Skin of body (tissue), 3 donors: ENCODE measurements at places on chromosomes 5 and 9. TPM values are rescaled to one million over a fixed set of nuclear protein-coding genes. Genes with fewer than 3 reads are reported as not detected.

DNA sequence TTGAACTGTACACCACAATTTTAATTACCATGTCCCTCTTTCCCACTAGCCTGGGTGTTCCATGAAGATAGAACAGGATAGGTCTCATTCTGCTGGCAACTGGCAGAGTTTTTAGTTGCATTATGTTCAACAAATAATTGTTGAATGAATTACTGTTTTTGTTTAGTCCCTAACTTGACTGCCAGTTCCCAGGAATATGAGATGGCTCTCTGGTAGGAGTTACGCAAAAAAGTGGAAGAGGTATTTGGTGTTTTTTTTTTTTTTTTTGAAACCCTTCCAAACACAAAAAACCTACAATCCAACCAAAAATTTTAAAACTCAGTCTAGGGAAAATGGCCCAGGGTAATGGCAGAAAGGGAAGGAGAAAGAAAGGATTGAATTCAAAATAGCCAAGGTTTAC lies 153.6 kb downstream of the GNAQ start:
- DNase-seq, result no peak

DNA sequence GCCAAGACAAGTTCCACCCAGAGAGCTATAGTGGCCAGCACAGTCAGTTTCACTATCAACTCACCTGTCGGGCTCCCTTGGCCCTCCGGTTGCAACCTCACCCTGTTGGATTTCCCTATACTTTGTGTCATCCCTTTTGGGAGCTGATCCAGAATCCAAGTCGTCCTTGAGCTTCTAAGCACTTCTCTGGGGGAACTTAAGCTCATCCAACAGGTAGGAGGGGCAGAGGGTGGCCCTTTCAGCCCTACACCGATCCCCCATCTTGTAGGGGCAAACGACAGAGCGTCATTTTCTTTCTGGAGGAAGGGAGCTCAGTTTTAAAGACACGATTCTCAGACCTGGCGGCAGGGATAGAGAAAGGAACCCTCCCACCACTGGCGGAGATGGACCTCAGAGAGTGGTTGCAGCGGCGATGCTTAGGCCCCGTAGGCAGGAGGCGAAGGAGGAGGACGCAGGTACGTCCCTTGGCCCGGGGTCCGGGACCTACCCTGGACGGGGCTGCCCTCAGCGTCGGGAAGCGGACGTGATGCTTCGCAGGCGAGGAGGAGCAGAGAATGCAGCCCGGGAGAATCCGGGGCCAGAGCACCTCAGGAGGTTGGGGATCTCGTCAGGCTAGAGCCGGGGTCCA lies 519 bp downstream of the ZER1 start:
- no peak for DNase-seq

- DNase-seq, result no peak
Observed at GRCh38 chr9:123495731-123496130, 139.7 kb downstream of the CRB2 start.

EMB gene
- 19.6 TPM for total RNA-seq

DNA sequence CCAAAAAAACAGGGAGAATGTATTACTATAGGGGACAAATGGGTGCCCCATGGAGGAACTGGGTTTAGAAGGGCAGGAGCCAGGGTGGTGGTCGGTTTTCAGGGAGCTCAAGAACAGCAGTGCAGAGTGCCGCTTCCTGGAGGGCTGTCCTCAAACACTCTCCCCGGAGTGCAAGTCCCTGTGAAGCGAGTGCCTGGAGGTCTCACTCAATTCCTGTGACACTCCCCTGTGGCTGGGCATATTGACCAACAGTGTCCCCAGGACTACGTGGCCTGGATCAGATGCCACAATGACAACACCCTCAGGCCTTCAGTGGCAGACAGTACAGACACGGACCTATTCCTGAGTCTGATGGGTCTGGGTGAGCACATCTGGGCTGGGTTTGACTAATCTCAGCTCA lies 412.1 kb upstream of the IRX2 start:
- DNase-seq, result no peak

DNA sequence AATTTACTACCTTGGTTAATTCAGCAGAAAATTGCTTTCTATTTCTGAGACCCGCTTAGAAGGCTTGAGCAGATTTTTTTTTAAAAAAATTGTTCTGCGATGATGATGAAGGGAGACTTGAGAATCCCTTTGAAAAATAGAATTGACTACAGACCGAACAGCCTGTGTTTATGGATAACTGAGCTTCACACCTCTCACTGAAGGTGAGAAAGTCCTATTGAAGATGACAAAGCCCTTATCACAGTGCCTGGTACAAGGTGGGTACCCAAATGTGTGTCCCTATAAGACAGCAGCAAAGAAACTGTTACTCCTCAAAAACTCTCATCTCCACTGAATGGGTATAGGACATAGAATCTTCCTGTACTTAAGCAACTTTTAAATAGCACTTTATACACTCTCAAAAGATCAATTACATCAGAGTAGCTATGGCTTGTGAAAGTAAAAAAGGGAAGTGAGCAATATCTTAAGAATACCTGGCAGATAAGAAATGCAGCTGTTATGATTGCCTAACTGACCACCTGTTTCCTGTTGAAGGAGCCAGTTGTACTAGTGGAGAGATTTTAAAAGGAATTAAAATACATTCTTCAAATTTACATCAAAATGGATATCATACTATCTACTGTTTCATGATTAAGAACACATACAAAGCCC lies 419.7 kb downstream of the CHSY3 start:
- DNase-seq, result no peak

TRMO gene
- 10.6 TPM for total RNA-seq

DNA sequence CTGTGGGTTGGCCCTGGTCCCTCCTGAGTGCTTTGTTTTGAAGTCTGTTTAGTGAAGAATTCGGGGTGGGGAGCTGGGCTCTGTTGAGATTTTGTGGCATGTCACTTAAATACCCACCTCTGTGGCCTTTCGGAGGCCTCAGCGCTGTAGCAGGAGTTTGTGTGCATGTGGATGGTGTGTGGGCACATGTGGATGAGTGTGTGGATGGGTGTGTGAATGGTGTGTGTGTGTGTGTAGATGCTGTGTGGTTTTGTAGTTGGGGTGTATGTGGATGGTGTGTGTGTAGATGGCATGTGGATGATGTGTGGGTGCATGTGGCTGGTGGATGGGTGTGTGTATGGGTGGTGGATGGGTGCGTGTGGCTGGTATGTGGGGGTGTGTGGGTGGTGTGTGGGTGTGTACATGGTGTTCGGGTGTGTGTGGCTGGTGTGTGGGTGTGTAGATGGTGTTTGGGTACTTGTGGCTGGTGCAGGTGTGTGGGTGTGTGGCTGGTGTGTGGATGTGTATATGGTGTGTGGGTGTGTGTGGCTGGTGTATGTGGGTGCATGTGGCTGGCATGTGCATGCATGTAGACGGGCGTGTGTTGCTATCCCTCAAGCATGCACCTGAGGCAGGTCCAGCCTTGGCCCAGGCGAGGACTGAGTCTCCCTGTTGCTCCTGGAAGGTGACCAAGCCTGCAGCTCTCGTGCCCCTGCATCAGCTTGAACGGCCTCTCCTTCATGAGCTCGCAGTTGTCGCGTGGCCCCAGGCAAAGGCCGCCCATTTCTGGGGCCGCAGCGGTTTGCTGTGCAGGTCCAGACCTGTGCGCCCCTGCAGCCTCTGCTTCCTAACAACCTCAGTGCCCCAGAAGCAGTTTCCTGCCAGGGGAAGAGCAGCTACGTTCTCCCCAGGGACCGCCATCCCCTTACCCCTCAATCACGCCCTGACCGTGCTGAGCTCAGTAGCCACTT lies 54.0 kb upstream of the FCN2 start:
- no peak for DNase-seq

HRH2 gene
- 1.5 TPM for total RNA-seq

- DNase-seq, result no peak
Observed at GRCh38 chr5:44568519-44568918, 179.3 kb upstream of the FGF10 start.

DMRT2 gene
- 11.8 TPM for total RNA-seq

DNA sequence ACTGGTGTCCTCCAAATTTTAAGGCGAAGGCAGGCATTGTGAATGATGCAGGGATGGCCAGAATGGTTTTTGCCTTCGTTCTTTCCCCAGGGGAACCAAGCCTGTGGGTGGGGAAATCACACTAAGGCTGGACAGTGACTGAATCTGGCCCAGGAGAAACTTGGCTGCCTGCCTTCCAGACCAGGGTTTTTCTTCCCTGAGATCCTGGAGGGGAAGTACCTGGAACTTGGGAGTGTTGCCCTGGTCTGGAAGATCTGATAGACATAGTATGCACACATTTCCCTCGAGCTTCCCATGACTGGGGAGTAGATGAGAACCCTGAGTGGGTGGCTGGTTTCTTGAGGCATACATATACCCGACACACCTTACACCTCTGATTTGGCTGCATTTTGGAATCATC lies 664 bp upstream of the IL11RA start:
- no peak for DNase-seq

GRCh38 chr9:108746864-108747263 lies 108.9 kb downstream of the ACTL7B start:
- DNase-seq, result no peak

DNA sequence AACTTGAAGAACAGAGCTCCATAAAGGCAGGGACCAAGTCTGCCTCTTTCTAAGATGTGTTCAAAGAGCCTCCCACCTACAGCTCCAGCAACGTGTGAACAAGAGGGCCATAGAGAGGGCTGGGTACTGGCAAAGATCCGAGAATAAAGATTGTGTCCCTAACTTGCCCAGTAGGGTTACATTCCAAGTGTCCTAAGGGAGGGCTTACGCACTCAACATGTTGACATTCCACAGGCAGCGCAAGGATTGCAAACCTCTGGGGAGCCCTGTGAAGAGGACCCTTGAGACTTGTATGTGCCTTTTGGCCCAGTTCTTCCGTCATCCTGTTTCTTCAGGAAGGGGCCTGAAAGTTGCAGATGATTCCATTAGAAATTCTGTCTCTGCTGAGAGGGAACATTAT lies 48.2 kb upstream of the ENTREP1 start:
- no peak for DNase-seq

DOK3 gene
- 3.8 TPM for total RNA-seq

GLRA1 gene
- total RNA-seq, result not detected

- no peak for DNase-seq
Observed at GRCh38 chr5:156420665-156421064, 93.7 kb downstream of the SGCD start.

DNA sequence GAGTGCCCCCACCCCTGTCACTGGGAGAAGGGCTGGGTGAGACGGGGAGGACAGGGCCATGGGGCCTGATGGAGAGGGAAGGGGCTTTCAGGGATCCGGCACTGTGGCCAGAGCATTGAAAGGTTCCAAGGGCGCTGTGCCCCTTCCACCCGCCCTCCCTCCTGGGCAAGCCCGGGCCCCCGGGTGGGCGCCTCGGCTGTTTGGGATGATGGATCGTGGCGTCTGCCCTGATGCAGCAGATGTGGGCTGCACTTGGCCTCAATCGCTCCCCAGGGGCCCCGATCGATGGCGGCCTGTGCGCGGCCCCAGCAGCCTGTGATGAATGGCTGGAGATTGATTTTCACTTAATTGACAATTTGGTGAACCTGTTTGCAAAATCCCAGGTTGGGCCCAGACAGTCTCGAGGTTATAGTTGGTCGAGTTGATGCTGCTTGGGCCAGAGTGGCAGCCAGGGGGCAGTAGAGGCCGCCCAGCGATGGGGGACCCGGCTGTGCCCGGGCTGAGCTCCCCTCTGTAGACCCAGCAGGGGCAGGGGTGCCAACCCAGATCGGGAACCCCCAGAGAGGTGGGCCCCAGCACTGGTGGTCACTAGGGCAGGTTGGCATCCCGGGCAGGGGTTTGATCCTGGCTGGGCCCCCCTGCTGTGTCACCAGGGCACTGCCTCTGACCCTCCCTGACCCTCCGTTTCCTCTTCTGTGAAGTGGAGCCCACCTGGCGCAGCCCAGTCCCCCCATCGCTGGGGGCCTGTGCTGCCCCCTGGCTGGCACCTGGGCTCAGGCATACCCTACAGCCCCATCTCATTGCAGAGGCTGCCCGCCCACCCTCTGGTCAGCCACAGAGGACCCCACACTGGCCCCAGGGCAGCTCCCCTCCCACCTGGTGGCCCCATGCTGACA lies 34.7 kb downstream of the LHX3 start:
- DNase-seq, result no peak

GPR151 gene
- not detected for total RNA-seq

DNA sequence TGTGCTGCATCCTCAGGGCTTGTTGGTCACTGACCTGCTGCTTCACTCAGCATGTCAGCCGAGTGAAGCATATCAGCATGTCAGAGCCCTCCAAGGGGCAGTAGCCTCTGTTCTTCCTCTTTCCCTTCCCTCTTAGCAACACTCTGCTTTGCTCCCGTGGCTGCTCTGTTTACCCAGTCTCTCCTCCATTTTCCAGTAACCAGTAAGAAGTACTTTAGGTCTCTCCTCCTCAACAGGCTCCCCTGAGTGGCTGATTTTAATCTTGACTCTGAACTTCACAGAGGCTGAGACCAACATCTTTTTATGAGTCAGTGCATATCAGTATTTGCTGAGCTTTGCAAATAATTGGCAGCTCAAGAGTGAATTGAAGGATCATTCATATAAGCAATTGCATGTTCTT lies 18.6 kb upstream of the ADRB2 start:
- no peak for DNase-seq

DNA sequence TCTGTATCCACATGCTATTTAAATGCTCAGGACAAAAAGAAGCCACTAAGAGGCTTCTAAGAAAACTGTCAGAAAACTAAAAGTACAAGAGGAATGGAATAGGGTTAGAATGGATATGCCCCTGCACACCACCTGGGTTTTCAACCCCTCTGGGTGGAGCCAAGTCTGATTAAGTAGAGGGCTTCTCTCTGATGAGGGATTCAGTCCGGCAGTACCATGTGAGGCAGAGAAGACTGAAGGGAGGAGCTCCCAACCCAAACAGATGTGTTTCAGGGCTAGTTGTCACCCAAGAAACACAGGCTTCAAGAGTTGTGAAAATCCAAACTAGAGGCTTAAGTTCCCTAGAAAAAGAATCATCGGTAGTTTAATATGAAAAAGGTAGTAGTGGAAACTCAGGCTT lies 12.5 kb downstream of the NREP start:
- peak; percentile 19 for DNase-seq

RORB gene
- total RNA-seq, result 0.39 TPM

DNA sequence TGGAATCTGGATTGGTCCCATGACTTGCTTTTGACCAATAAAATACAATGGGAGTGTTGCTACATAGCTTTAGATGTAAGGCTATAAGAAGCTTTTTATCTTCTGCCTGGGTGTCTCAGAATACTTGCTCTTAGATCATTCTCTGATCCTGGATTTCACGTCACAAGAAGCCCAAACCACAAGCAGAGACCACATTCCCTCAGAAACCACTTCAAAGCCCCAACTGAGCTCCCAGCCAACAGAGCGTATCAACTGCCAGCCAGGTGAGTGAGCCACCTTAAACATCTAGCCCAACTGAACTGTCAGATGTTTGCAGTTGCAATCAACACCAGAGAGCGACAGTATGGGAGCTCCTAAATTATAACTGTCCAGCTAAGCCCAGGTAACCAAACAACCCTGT lies 687.1 kb downstream of the TLE1 start:
- DNase-seq, result no peak

- no peak for DNase-seq
Observed at GRCh38 chr5:61409568-61409967, 77.5 kb downstream of the ZSWIM6 start.

LCN15 gene
- not detected for total RNA-seq

FGF10 gene
- 11.1 TPM for total RNA-seq

GRCh38 chr5:153551537-153552079 lies 61.1 kb downstream of the GRIA1 start:
- peak; percentile 30 for DNase-seq

GRCh38 chr5:1293416-1294205 lies 1.3 kb downstream of the TERT start:
- no peak for DNase-seq

GRCh38 chr5:169351721-169352120 lies 50.8 kb upstream of the SLIT3 start:
- no peak for DNase-seq

GRCh38 chr9:81822967-81823366 lies 105.3 kb upstream of the SPATA31D4 start:
- no peak for DNase-seq

- no peak for DNase-seq
Observed at GRCh38 chr5:41404757-41405156, 105.6 kb downstream of the PLCXD3 start.
